Testis (tissue), 5 donors: ENCODE measurements at places on chromosomes 4 and X. TPM values are rescaled to one million over a fixed set of nuclear protein-coding genes. Genes with fewer than 3 reads are reported as not detected.

DNA sequence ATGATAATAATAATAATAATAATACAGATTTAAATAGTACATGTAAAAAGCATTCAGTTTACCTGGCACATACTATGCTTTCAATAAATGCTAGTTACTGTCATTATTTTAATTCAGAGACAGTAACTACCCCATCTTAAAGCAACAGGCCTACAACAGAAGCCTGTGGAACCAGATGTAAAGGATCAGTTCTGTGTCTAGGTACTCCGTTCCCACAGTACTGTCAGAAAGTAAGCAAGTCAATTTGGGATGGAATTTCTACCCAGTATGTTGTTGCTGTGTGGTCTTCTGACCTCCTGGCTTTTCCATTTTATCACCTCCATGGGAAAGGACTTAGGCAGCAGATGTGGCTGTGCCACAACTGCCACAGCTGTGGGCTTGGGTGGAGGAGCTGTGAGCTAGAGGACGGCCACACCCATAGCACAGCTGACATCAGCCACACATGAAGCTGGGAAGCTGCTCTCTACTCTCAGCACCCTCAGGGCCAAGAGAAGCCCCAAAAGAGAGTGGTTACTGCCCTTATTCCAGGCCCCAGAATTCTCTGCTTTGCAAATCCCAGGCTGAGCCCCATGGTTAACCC lies 102.8 kb downstream of the CBR4 start:
- DNase-seq: no peak

- DNase-seq: no peak
These were observed 355.9 kb upstream of the PITX2 start for GRCh38 chr4:110978761-110979160.

DNA sequence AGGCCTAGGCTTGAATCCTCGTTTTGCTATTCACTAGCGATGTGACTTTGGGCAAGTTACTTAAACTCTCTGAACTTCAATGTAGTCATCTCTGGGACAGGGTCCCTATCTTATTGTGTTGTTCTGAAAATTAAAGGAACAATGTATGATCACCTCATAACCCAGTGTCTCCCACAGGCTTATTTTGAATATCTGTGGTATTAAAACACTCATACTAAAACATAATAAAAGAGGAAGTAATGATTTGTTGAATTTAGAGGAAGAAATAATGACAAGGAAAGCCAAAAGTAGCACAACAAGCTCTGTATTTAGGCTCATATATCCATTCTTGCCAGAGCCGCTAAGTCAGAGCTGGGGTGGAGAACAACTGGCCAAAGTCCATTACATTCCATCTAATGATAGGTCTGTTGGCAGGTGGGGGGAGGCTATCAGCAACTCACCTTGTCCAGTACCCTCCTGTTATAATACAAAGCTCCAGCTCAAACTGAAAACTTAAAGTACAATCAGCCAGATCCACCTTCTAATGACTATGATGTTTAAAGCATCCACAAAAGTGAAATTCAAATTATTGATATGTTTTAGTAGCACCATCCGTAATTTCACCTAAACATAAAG lies 64.5 kb upstream of the LSM6 start:
- DNase-seq: no peak

The GNRHR gene
- 0.16 TPM for total RNA-seq

The ITGB1BP2 gene
- 12.4 TPM for total RNA-seq

DNA sequence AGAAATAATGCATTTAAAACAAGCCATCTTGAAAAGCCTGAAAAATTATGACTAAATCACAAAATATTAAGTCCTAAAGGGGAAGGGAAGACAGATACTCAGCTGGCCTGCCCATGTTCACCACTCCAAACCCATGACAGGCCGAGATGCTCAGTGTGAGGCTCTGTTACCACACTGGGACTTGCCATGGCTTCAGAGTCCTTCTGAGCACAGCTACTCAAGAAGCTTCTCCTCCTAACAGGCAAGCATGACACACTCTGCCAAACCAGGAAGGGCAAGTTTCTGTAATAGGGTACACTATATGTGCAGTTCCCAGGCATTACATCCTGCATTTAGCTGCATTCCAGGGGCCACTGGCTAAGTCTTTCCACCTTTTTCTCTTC lies 34.0 kb upstream of the CYBB start:
- no peak for DNase-seq

DNA sequence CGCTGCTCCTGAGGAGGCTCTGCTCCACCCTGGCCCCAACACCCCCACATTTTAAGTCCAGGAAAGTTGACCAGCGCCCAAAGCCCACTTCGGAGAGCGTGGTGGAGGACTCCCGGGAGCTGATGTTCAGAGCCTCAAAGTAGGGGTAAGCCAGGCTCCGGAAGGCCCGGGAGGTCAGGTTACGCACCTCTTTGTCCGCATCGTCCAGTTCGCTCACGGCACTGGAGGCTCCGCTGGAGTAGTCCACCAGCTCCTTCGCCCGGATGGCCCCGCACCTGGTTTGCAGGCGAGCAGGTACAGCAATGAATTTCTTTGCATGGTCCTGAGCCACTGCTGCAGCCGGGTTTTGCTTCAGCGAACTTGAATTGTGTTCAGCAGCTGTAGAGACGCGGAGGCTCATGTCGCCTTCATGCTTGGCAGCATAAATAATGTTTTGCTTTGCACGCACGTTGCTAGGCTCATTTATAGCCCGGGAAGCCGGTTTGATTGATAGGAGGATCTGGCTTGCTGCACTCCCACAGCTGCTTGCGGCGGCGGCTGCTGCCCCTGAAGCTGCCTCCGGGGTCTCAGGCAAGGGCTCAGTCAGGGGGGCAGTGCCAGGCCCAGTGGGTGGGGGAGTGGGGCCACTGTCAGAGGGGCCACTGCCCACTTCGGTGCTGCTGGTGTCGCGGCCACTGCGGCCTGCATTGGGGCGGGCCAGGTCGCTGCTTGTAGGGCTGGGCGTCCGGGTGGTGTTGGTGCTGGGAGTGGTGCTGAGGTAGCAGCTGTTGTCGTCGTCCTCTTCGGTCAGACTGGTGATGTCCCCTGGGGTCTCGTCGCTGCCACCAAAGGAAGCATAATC lies 4.8 kb downstream of the C4orf54 start:
- DNase-seq: no peak

DNA sequence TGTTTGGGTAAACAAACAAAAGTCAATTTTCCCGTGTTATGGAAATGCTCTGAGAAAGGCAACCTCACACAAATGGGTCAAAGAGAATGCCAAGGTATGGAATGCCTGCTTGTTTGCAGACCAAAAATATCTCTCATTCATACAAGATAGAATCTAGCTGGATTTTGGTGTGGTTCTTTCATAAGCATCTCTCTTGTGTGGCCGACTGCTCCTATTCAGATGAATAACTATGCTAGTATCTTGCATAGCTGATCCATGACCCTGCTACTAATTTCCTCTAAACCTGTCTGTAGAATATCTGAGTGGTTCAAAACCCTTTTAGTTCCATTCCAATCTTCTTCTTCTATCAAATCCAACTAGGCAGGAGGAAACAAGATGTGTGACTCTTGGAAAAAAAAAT lies 28.2 kb upstream of the SORBS2 start:
- no peak for DNase-seq

GRCh38 chr4:163833669-163834068 lies 339.2 kb downstream of the TMA16 start:
- DNase-seq: no peak

- DNase-seq: no peak
These were observed 247.8 kb downstream of the TEX13A start for GRCh38 chrX:104972737-104973136.

DNA sequence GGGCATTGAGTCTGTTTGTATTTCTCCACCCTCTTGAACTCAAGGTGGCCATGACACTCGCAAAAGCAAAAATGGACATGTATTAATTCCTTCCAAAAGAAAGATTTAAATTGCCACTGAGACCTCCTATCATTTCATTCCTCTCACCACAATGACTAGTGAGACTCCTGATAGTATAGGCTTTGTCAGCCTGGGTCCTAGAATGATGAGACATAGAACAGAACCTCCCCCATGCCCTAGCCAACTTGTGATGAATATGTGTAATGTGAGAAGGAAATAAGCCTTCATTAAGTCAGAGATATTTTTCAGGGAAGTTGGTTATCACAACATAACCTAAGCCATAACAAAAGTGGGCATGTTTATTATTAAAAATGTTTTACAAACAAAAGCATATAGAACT lies 62.5 kb downstream of the ASB9 start:
- DNase-seq: no peak

DNA sequence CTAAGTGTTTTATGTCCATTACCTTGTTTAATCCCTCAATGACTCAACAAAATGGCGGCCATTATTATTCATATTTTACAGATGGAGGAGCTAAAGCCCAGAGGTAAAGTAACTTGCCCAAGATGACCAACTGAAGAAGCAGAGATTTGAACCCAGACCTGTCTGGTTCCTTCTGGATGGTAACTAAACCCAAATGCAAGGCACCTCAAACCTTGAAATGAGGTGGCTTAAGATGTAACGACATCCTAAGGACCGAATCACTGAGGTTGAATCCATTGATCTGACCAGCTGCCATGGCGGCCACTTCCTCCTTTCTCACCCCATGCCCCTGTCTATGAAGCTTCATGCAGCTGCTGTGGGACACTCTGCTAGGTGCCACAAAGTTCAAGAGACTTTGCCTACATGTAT lies 932 bp downstream of the TLR10 start:
- no peak for DNase-seq

GRCh38 chr4:110107866-110108265 lies 90.5 kb downstream of the ELOVL6 start:
- no peak for DNase-seq

The ITIH6 gene
- not detected for total RNA-seq

The TCEAL5 gene
- total RNA-seq: 89.1 TPM

DNA sequence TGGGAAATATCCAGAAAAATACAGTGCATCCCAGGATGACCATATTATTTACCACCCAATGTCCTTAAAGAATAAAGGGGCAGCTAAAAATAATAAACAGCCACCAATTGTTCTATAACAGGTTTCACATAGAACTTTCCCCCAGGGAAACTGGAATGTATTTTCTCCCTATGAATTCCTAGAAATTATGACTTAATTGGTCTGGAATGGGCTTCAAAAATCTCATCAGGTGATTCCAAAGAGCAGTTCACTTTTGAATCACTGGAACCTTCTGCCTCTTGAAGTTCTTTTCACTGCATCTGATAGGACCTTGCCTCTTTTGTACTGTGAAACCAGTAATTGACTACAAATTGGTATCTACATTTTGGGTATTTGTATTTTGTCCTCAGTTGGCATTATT lies 119.3 kb downstream of the ZNF330 start:
- DNase-seq: no peak

- DNase-seq: no peak
These were observed 1993.8 kb downstream of the ARAP2 start for GRCh38 chr4:34250562-34250961.
